ENCODE measurements at places on chromosomes 7 and 10.
A peak's percentile ranks its signal among the peaks of the same experiment; 100 is the strongest.

GRCh38 chr7:108012499-108013430 lies 9.8 kb upstream of the LAMB1 start:
- DNase-seq, result no peak

- DNase-seq, result no peak
These were observed 52.9 kb downstream of the AUTS2 start for GRCh38 chr7:69651101-69651590.

- DNase-seq, result peak; percentile 32
These were observed 3.5 kb downstream of the FZD9 start for GRCh38 chr7:73437091-73437490.

GRCh38 chr10:120984221-120984620 lies 133.1 kb downstream of the WDR11 start:
- DNase-seq, result no peak

GRCh38 chr7:11437994-11438393 lies 394.0 kb downstream of the THSD7A start:
- no peak for DNase-seq

DNA sequence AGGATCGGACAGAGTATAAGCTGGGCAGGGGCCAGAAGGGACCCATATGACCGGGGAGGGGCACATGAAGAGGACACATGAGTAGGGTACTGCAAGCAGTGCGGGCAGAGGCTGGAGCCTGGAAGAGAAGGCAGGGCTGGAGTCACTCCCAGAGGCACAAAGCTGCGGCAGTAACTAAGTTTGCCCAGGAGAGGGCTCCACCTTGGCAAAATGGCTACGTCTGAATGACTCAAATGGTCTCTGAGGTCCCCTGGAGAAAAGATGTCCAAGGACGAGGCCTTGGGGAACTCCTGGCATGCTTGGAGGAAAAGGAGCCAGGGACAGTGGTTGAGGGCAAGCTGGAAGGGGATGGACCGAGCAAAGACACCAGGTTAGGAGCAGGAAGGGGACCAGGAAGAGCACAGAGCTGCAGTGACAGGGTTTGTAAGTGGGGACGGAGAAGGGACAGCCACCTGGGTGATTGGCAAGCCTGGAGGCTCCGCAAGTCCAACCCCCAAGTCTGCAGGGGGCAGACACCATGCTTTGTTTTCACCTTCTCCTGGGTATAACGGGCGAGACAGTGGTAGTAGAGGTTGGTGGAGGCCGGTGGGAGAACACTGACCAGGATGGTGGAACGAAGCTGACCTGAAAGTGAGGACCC lies 43.1 kb upstream of the LBX1 start:
- DNase-seq, result peak; percentile 59

GRCh38 chr7:77729574-77730348 lies 33.5 kb downstream of the RSBN1L start:
- DNase-seq, result no peak

GRCh38 chr10:7317786-7318446 lies 92.9 kb downstream of the SFMBT2 start:
- DNase-seq, result no peak

DNA sequence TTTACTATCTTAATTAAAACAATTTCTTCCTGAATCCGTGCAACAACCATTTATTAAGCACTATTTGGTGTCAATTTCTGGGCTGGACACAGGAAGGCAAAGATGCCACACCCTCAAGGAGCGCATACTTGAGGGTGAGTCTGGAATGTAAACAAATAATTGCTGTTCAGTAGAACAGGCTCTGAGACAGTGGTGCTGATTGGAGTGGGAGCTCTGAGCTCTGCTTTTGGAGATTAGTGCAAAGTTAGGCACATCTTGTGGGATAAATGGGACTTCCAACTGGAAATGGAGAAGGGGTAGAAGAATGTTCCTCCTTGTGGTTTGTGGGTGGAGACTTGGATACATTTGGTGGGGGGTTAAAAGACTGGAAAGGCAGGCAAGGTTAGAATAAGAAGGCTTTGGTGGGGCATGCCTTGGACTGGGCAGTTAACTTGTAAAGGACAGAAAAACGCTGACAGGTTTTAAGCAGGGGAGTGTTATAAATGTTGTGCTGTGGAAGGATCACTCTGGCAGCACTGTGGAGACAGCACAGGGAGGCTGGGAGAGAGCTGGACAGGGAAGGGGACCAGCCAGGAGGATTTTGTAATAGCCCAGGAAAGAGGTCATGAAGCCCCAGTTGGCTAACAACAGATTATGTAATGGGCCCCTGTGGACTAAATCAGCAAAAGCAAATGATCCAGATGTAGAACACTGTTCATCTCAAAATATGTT lies 80.7 kb downstream of the ZNF365 start:
- no peak for DNase-seq

- no peak for DNase-seq
These were observed 304.6 kb downstream of the TNS3 start for GRCh38 chr7:47277321-47277781.

DNA sequence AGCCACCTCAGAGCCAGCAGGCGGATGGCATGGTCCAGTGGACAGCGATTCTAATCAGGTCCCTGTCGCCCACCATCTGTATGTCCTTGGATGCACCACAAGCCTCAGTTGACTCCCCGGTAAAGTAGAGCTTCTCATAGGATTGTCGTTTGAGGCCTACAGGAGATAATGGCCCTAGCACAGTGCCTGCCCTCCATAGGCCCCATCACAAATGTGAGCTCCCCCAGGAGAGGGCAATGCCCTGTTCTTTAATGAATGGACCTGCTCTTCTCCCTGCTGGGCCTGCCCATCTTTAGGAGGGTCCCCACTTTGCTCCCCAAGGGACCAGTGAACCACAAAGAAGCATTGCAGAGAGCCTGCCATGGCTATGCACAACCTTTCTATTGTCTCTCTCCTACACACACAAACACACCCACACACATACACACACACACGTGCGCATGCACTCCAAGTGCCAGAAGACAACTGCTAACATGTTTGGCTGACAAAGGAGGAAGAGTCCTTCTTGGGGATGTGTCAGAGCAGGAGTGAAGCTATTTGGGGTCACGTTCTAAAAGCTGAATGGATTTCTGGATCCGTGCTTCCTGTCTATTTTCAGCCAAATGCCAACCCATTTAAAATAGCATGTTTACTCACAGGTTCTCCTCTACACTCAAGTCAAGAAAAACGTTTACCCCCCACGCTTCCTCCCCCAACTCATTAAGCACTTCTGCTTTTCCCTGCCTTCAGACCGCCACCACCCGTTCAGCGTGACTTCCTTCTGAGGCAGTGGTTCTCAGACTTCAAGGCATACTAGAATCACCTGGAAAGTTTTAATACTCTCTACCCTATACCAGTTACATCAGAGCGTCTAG lies 196.1 kb downstream of the GRID1 start:
- no peak for DNase-seq

DNA sequence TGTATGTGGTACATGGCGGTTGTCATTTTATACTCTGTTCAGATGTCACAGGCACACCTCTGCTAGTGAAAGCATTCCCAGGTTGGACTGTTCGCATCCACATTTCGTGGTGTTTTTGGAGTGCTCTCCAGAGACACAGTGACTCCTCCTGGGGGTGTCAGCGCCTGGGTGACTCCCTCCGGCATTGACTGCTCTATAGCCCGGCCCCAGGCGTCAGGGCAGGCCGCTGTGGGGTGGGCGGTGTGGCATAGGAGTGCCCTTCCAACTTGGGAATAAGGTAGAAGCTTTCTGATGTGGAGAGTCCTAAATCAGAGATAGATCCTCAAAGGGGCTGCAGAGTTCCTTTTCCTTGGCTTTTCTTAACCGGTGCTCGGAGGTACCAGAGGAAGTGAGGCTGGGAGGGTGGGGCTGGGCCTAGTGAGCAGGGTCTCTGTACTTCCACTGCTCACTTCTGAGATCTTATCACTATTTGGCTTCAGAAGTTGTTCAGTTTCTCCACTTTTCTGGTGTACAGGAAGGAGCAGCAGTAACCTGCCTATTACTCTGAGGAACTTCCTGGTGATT lies 32.3 kb downstream of the CCNY start:
- no peak for DNase-seq

- peak; percentile 36 for DNase-seq
These were observed 146.7 kb upstream of the PFKP start for GRCh38 chr10:2920637-2921036.

- DNase-seq, result peak; percentile 74
These were observed 1.1 kb upstream of the ITGB8 start for GRCh38 chr7:20329389-20330238.

DNA sequence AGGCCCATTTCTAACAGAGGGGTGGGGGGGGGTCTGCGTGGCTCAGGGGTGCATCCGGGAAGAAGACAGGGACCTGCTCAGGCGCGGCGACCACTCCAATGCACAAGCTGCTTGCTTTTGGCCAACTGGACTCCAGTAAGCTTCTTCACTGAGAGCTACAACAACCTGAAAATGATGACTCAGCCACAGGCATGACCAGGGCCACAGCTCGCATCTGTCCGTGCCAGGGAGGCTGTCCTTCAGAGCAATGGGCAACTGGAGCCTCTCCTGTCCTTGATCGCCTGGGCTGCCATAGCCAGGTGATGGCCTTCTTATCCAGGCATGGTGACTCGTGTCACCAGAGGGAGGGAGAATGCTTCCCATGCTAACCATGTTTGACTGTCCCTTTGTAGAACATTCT lies 81.6 kb upstream of the RNF32 start:
- no peak for DNase-seq

- no peak for DNase-seq
These were observed 50.9 kb upstream of the A1CF start for GRCh38 chr10:50936335-50936734.

DNA sequence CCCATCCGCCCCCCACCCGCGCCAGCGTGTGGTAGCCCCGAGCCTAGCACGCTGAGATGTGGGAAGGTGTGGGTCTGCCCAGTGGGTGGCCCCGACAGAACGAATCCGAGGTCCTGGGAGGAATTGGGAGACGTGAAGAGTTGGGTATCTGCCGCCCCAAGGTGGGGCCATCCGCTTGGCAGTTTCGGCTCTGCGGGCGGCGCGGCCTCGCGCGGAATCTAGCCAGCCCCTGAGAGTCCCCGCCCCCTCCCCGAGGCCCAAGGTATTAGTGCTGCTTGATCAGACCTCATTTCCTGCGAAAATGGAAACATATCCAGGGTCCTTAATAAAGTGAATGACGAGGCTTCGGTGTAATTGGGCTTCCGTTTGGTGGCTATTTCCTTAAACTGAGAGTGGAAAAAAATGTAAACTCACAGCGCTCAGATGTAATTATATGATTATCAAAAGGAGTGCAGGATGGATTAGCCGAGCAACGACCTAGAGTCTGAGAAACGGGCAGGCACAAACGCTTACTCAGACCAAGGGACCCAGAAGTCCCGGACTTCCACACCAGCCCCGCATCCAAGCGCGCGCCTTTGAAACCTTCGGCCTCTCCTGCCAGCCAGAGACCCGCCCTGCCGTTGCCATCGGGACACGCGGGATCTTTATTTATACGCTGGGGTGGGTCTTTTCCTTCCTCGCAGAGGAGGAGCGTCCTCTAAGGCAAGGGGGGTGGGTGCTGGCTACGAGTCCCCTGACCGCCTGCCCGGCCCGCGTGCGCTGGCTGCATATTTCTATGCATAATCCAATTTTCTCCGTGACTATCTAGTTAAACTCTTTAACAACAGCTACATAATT lies 12.8 kb downstream of the LBX1 start:
- DNase-seq, result no peak

DNA sequence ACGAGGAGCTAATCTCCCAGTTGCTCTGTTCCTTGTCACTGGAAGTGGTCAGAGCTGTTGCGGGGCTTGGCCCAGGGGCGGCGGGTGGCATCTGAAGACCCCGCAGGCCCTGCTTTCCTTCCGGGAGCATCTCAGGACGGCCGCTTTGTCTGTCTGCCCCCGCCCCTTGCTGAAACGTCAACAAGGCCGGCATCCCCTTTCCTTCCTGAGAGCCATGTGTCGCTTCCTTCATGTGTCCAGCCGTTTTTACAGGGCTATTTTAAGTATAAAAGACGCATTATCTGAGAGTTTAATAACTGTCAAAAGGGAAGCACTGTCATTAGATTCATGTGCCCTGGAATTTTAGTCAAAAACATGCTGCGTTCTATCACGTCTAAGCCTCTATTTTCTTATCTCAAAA lies 110.4 kb downstream of the CUX1 start:
- DNase-seq, result no peak

- DNase-seq, result no peak
These were observed 24.6 kb downstream of the NT5C2 start for GRCh38 chr10:103168438-103168837.

GRCh38 chr7:95916573-95917297 lies 144.4 kb downstream of the DYNC1I1 start:
- DNase-seq, result peak; percentile 92

DNA sequence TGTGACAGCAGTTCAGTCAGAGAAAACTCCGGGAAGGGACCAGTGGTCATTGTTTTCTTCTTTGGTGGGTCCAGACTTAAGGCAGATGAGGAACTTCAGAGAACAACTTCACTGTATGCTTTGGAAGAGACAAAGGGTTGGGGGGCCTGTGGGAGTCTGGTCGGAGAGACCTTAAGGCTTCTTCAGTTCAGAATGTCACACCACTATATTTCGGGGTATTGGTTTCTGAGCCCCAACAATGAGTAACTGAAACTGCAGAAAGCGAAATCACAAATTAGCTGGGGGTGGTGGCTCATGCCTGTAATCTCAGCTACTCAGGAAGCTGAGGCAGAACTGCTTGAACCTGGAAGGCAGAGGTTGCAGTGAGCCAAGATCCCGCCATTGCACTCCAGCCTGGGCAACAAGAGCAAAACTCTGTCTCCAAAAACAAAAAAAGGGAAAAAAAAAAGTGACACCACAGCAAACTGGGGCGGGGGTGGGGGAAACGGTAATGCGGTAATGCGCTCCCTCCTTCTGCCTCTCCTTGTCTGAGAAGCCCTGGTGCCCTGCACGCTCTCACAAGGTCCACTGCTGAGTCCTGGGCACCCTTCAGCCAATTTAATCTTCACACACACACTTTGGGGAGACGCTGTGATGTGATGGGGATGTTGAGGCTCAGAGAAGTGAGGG lies 2.2 kb upstream of the ADIRF start:
- no peak for DNase-seq

GRCh38 chr10:119370972-119371703 lies 163.8 kb downstream of the GRK5 start:
- DNase-seq, result no peak

GRCh38 chr7:78967046-78967445 lies 486.4 kb downstream of the MAGI2 start:
- no peak for DNase-seq

GRCh38 chr7:75985009-75985517 lies 9.3 kb downstream of the TMEM120A start:
- no peak for DNase-seq

DNA sequence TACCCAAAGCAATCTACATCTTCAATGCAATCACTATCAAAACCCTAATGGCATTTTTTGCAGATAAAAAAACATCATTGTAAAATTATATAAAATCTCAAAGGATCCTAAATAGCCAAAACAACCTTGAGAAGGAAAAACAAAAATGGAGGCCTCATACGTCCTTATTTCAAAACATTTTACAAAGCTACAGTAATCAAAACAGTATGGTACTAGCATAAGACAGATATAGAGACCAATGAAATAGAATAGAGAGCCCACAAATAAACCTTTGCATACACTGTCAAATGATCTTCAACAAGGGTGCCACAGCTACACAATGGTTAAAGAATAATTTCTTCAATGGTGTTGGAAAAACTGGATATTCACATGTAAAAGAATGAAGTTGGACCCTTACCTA lies 34.5 kb downstream of the PDLIM1 start:
- no peak for DNase-seq
